RPMI7951 (cell line): ENCODE measurements at places on chromosomes 12 and 14. TPM values are rescaled to one million over a fixed set of nuclear protein-coding genes. Genes with fewer than 3 reads are reported as not detected.
A peak's percentile ranks its signal among the peaks of the same experiment; 100 is the strongest.

- DNase-seq: peak; percentile 8
Measured at GRCh38 chr12:2683283-2684025, 111.3 kb upstream of the FKBP4 start.

DNA sequence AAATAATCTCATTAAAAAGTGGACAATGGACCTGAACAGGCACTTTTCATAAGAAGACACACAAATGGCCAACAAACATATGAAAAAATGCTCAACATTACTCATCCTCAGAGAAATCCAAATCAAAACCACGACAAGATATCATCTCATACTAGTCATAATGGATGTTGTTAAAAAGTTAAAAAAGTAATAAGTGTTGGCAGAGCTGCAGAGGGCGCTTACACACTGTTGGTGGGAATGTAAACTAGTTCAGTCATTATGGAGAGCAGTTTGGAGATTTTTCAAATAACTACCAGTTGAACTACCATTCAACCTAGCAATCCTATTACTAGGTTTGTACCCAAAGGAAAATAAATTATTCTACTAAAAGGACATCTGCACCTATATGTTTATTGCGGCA is 47.2 kb downstream of the FOXG1 start:
- DNase-seq: peak; percentile 0

- no peak for DNase-seq
Measured at GRCh38 chr12:132507656-132508490, 17.9 kb downstream of the FBRSL1 start.

P2RX2 gene
- total RNA-seq: not detected in 2 replicates

- peak; percentile 29 for DNase-seq
Measured at GRCh38 chr12:2057041-2057794, 4.4 kb downstream of the CACNA1C start.
